ENCODE measurements at places on chromosomes 3 and 15. TPM values are rescaled to one million over a fixed set of nuclear protein-coding genes. Genes with fewer than 3 reads are reported as not detected.

GXYLT2 gene
- 1.6 TPM for total RNA-seq

PIF1 gene
- 3.5 TPM for total RNA-seq

SPTSSB gene
- not detected for total RNA-seq

SHISA5 gene
- total RNA-seq, result 149 TPM

COL8A1 gene
- not detected for total RNA-seq

SCN11A gene
- 0.28 TPM for total RNA-seq

TLR9 gene
- not detected for total RNA-seq

ACOX2 gene
- total RNA-seq, result 162 TPM

GOLGA8N gene
- total RNA-seq, result 12.4 TPM

ADGRG7 gene
- 124 TPM for total RNA-seq

TSEN2 gene
- total RNA-seq, result 39.9 TPM

GMPS gene
- total RNA-seq, result 14.5 TPM

XIRP1 gene
- not detected for total RNA-seq

TPRG1 gene
- 23.1 TPM for total RNA-seq

ACAD9 gene
- total RNA-seq, result 91.2 TPM

CFAP44 gene
- 21.6 TPM for total RNA-seq

C3orf49 gene
- total RNA-seq, result not detected

TEX9 gene
- 18.3 TPM for total RNA-seq

DGKG gene
- total RNA-seq, result 13.2 TPM

SLC27A2 gene
- total RNA-seq, result 17.4 TPM

NEK11 gene
- total RNA-seq, result 8.6 TPM

CPEB1 gene
- total RNA-seq, result 0.53 TPM

C15orf39 gene
- total RNA-seq, result 31.1 TPM

GCHFR gene
- 286 TPM for total RNA-seq

BRK1 gene
- total RNA-seq, result 43.7 TPM

CYP1A2 gene
- not detected for total RNA-seq

MEX3B gene
- total RNA-seq, result not detected

WNT7A gene
- not detected for total RNA-seq

FBN1 gene
- 21.4 TPM for total RNA-seq

ARL8B gene
- total RNA-seq, result 32.6 TPM

ABI3BP gene
- total RNA-seq, result 33.2 TPM

SERINC4 gene
- not detected for total RNA-seq

GALNT15 gene
- 18.6 TPM for total RNA-seq

LMOD3 gene
- total RNA-seq, result not detected

PSMD6 gene
- 38.1 TPM for total RNA-seq

REC114 gene
- not detected for total RNA-seq

TMC3 gene
- total RNA-seq, result not detected

MITF gene
- 6.0 TPM for total RNA-seq

NXPE3 gene
- total RNA-seq, result 2.5 TPM

Data from Peyer's patch (tissue), 4 donors.